ENCODE measurements at places on chromosomes 4 and X. TPM values are rescaled to one million over a fixed set of nuclear protein-coding genes. Genes with fewer than 3 reads are reported as not detected.

TMEM47 gene
- 5.4 TPM for total RNA-seq

RS1 gene
- not detected for total RNA-seq

DCK gene
- total RNA-seq = 20.2 TPM

CT45A10 gene
- not detected for total RNA-seq

FMR1NB gene
- not detected for total RNA-seq

PAGE2 gene
- not detected for total RNA-seq

PORCN gene
- 4.6 TPM for total RNA-seq

RTL9 gene
- total RNA-seq = not detected

ASB9 gene
- 2.9 TPM for total RNA-seq

MAGEC3 gene
- not detected for total RNA-seq

RAB41 gene
- total RNA-seq = not detected

SPON2 gene
- total RNA-seq = 0.26 TPM

VCX3A gene
- total RNA-seq = not detected

EFHC2 gene
- not detected for total RNA-seq

GPR82 gene
- not detected for total RNA-seq
